Fibroblast of lung (primary cell): ENCODE measurements at places on chromosomes 7 and 10. TPM values are rescaled to one million over a fixed set of nuclear protein-coding genes. Genes with fewer than 3 reads are reported as not detected.

The SMKR1 gene
- total RNA-seq, result 0.51 and 3.5 TPM in 2 replicates

The MNX1 gene
- total RNA-seq, result not detected in 2 replicates

The HECW1 gene
- total RNA-seq, result 0.77 and 6.1 TPM in 2 replicates

The NODAL gene
- total RNA-seq, result not detected in 2 replicates

The DKK1 gene
- 54.4 and 80.6 TPM in 2 replicates for total RNA-seq
